Smooth muscle cell of trachea (primary cell): ENCODE measurements at places on chromosomes 16 and 17. TPM values are rescaled to one million over a fixed set of nuclear protein-coding genes. Genes with fewer than 3 reads are reported as not detected.

Gene FBF1
- total RNA-seq, result 13.2 and 18.2 TPM in 2 replicates

Gene ZNF469
- 3.1 and 13.4 TPM in 2 replicates for total RNA-seq

Gene CCDC144A
- total RNA-seq, result 4.2 and 10.9 TPM in 2 replicates

Gene SKAP1
- total RNA-seq, result not detected in 2 replicates

Gene METTL22
- total RNA-seq, result 32.7 and 41.5 TPM in 2 replicates

Gene SLC38A8
- total RNA-seq, result 0.17 TPM in 1 of 2 replicates, not detected in the other

Gene CCR7
- not detected in 2 replicates for total RNA-seq

Gene ACAP1
- 0.58 and 0.99 TPM in 2 replicates for total RNA-seq

Gene EVI2A
- 9.6 and 15.3 TPM in 2 replicates for total RNA-seq

Gene PAQR4
- 2.5 and 6.5 TPM in 2 replicates for total RNA-seq

Gene KRTAP16-1
- total RNA-seq, result not detected in 2 replicates

Gene SEPTIN12
- not detected in 2 replicates for total RNA-seq

Gene SLFN11
- total RNA-seq, result 70.8 and 90.3 TPM in 2 replicates

Gene ABI3
- total RNA-seq, result 0.17 TPM in 1 of 2 replicates, not detected in the other

Gene FOXC2
- 0.66 and 1.0 TPM in 2 replicates for total RNA-seq

Gene ZNF768
- total RNA-seq, result 14.3 and 27.5 TPM in 2 replicates
